ENCODE measurements at places on chromosomes 16 and 17.

- DNase-seq = no peak
Observed at GRCh38 chr17:30031214-30031869, 85.3 kb upstream of the NSRP1 start.

GRCh38 chr16:19522397-19522732 is 467 bp upstream of the GDE1 start:
- no peak for DNase-seq

- DNase-seq = no peak
Observed at GRCh38 chr17:71109697-71110096, 940.4 kb downstream of the KCNJ2 start.

GRCh38 chr16:73878611-73879010 is 418.0 kb upstream of the PSMD7 start:
- DNase-seq = peak; percentile 54

- DNase-seq = no peak
Observed at GRCh38 chr17:41925991-41926590, 4.3 kb upstream of the ODAD4 start.

GRCh38 chr17:66670206-66670605 is 164.7 kb upstream of the CACNG5 start:
- no peak for DNase-seq

GRCh38 chr17:49230636-49231562 is at the start of gene PHOSPHO1:
TSS of gene PHOSPHO1 (minus strand) at chr17:49230787. CDS start at chr17:49226691, 4,096 bp downstream.
- DNase-seq = peak; percentile 89

- peak; percentile 65 for DNase-seq
Observed at GRCh38 chr16:20849589-20850390, 43.5 kb downstream of the REXO5 start.

DNA sequence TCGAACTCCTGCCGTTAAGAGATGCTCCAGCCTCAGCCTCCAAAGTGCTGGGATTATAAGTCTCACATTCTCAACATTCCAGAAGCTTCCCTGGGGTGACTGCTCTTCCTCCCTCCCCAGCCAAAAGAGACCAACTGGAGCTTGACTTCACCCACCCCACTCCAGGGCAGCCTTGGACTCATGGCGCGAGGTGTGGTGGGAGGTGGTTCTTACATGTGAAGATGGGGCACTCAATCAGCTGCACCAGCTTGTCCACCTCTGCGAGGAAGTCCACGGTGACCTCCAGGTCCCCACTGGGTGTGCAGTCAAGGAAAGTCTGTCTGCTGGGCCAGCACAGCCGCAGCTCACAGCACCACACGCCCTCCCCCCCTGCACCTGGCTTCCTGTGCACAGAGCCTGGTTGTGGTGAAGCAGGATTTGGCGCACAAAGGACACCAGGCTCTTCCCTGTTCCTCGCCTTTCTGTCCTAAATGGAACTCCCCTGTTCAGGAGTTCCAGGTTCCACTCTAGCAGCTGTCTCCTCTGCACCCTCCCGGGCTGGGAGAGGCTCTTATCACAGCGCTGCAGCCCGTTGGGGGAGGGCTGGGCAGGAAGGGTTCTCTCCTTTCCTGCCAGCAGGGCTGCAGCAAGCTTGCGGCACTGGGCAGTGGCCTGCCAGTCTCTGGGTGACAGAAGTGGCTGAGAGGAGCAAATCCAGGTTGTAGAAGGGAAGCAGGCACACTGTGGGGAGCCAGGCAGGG is 9.6 kb upstream of the MTSS2 start:
- DNase-seq = no peak

- DNase-seq = peak; percentile 80
Observed at GRCh38 chr16:28538733-28539596, at the start of gene NUPR1. TSS of gene NUPR1 (minus strand) at chr16:28538974. CDS start at chr16:28538907, 67 bp downstream.

- no peak for DNase-seq
Observed at GRCh38 chr17:42249681-42250446, 26.3 kb downstream of the STAT5B start.

All from LoVo (cell line).